ENCODE measurements at places on chromosomes 16 and 17.

DNA sequence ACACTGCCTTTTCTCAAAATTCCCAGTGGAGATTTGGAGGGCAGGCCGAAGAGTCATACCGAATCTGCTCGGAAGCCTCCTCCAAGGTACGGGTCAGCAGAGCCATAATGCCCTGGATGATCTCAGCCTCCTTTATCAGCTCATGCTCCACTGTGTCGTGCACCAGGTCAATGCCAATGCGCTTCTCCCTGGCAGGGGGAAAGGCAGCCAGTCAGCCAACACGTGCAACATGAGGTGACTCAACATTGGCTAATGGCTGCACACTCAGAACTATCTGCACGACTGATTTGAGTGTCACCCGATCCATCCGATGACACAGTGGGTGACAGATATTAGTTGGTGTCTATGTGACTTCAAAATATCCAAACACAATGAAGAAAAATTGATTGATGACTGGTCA is 15.8 kb downstream of the TEKT1 start:
- no peak for DNase-seq

GRCh38 chr16:13793841-13794409 is 126.0 kb upstream of the ERCC4 start:
- DNase-seq = no peak

- DNase-seq = no peak
Observed at GRCh38 chr17:46037722-46038255, 38.7 kb downstream of the STH start.

GRCh38 chr17:54859187-54859586 is 41.5 kb upstream of the TOM1L1 start:
- no peak for DNase-seq

- DNase-seq = no peak
Observed at GRCh38 chr16:86300746-86301481, 209.4 kb upstream of the FOXF1 start.

DNA sequence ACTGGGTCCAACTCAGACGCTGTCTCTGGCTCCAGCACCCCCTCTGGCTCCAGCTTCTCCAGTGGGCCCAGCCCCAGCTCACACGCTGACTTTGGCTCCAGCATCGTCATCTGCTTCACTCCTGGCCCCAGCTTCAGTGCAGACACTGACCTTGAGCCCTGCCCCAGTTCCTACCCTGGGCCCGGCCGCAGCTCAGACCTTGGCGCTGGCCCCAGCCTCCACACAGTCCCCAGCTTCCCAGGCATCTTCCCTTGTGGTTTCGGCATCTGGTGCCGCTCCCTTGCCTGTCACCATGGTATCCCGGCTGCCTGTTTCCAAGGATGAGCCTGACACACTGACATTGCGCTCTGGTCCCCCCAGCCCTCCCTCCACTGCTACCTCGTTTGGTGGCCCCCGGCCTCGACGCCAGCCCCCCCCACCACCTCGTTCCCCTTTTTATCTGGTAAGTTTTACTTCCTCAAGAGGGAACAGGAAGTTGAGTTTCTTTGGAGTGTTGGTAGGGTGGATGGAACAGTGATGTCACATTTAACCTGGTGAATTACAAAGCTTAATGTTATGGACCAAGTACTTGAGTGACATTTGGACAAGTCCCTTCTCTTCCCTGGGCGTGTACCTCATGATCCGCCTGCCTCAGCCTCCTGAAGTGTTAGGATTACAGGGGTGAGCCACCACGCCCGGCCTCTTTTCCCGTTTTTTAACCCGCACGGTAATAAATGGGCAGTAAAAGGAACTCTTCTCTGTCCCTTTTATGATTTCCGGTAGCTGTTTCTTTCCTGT is 23.4 kb upstream of the PHKG2 start:
- no peak for DNase-seq

DNA sequence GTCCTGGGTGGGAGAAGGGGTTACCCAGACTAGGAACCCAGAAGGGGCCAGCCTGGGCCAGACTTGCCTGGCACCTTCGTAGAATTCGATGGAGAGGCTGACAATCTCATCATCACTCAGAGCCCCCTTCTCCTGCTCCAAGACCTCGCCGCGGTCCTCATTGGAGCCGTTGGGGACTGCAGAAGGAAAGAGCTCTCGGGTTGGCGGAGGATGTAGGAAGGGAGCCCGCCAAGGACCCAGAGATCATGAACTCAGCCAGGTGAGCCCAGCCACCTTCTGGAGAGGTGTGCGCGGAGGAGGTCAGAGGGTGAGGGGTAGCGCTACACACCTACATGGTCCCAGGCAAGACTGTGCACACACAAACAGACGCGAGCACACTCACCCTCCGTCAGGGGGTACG is 8.5 kb downstream of the CISD3 start:
- DNase-seq = no peak

- DNase-seq = no peak
Observed at GRCh38 chr16:65827231-65827630, 539.3 kb upstream of the CDH5 start.

- DNase-seq = no peak
Observed at GRCh38 chr17:27609611-27610303, 21.2 kb upstream of the LGALS9 start.

GRCh38 chr16:81888520-81889394 is 109.7 kb downstream of the PLCG2 start:
- no peak for DNase-seq

- no peak for DNase-seq
Observed at GRCh38 chr17:75059369-75060345, 12.6 kb downstream of the KCTD2 start.

DNA sequence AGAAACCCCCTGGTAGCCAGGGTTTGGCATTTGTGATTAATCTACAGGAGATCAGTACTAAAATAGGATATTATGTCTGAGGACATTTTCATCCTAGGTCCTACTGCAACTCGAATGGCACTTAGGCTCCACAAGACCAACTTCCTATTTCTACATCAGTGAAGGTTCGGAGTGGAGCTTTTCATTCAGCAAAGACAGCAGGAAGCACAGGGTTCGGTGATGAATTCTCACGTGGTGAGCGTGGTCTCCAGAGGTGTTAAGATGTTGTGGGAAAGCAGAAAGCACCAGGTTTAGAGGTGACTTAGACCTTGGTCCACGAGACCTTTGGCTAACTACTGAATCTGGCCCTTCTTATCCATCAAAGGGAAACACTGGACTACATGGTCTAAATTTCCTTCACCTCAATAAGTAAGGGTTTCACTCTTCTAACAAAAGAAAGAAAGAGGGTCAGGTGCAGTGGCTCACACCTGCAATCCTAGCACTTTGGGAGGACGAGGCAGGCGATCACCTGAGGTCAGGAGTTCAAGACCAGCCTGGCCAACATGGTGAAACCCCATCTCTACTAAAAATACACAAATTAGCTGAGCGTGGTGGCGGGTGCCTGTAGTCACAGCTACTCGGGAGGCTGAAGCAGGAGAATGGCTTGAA is 13.9 kb upstream of the HELZ start:
- DNase-seq = no peak

DNA sequence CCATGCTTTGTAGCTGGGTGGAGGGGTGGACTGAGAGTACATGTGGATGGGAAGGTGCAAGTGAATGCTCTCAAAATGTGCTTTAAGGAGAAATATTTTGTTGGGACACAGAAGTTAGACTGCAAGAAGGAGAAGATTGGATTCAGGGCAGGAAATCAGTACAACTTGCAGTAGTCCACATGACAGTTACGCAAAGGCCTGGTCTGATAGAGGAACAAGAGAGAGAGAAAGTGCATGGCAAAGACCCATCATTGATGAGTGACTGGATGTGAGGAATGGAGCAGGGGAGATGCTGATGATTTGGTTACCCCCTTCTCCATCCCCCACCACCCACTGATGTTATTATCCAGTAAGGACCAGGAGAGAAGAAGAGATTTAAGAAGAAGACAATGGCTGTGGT is 472.8 kb downstream of the MAF start:
- DNase-seq = no peak

- DNase-seq = no peak
Observed at GRCh38 chr16:56658327-56658875, 642 bp downstream of the MT1F start.

GRCh38 chr16:83994703-83995102 is 26.7 kb downstream of the NECAB2 start:
- DNase-seq = no peak

DNA sequence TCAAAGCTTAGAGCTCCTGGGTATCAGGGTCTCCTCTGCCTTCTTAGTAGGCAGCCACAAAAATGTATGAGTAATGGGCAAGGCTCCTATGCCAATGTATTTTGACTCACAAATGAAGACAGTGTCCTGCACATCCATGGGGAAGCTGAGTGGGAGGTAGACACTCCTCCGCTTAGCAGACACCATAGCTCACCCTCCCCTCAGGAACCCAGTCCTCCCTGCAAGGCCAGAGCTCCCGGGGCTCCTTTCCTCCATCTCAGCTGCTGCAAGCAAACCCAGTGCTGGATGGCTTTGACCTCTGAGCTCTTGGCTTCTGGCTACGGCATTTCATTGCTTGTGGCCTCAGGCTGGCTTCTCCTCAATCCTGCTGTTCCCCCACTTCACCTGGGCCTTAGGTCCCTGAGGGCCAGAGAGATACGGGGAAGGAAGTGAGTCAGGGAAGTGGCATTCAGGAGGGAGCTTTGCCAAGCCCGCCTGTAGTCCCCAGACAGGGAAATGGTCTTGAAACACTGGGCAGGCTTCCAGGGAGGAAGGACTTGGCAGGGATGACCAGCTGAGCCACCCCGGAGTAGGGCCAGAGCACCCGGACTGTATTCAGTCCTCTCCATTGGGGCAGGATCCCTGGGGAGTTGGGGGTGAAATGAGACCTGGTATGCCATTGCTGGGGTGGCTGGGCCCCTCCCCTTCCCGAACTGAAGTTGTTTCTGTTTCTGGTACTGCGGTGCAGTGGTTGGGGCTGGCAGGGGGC is 4.5 kb downstream of the ABCC3 start:
- peak; percentile 63 for DNase-seq

- no peak for DNase-seq
Observed at GRCh38 chr16:27330542-27330941, 16.8 kb downstream of the IL4R start.

GRCh38 chr16:61179561-61179960 is 856.7 kb downstream of the CDH8 start:
- no peak for DNase-seq

All from urinary bladder (tissue), 4 donors.